ENCODE measurements at places on chromosomes 6 and 20. TPM values are rescaled to one million over a fixed set of nuclear protein-coding genes. Genes with fewer than 3 reads are reported as not detected.

DNA sequence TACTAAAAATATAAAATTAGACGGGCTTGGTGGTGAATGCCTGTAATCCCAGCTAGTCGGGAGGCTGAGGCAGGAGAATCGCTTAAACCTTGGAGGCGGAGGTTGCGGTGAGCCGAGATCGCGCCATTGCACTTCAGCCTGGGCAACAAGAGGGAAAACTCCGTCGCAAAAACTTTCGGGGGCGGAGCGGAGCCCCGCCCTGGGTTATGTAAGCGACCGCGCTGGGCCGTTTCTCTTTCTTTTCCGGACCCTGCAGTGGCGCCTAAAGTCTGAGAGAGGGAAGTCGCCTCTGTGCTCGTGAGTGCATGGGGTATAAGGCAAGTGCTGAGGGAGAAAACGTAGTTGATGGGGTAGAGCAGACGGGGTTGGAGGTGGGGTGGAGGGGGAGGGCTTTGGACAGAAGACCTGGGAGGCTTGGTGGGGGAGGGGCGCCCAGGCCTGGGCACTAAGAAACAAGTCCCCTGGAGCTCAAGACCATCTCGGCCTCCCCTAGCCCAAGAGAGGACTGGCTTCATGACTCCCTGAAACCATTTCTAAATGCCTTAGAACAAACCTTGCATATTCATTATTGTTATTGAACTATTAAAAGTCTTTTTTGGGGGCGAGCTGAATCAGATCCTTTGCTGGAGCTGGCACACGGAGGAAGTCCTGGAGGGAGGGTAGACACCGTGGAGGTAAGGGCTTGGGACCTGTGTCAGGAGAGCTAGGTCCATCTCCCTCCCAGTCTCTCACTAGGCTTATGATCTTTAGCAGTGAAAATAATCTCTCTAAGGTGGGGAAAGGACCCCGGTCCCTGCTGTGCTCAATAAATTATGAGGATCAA, 2.7 kb upstream of the MICA start:
- DNase-seq: peak; percentile 94

DNA sequence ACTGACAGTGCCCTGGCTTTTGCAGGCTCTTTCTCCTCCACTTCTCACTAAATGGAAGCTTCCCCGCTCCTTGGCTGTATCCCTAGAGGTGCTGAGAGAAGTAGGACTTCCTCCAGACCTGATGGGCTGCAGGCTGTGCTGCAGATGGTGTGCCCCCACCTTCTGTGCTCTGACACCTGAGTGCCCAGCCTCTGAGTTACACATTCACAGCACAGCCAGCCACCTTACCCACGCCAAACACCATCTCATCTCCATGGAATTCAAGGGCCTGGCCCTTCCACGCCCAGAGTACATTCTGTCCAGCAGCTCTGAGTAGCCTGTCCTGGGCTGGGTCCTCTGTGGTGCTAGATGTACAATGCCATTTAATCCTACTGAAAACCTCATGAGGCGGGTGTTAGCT, 5.3 kb downstream of the SFTA2 start:
- DNase-seq: no peak

IMPG1 gene
- total RNA-seq: not detected

CST4 gene
- total RNA-seq: not detected

DNA sequence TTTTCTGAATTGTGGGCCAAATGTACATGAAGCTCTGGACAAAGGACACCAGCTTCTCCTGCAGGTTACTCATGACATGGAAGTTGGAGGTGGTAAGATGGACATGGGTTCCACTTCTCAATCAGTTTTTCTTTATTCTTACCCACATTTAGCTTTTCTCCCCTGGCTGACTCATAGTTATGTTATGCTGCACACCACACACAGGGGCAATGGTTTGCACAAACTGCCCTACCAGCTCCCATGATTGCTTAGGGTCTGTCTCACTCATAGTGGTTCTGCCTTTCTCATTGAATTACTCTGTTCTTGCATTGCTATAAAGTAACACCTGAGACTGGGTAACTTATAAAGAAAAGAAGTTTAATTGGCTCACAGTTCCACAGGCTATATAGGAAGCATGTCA, 4.5 kb upstream of the CD109 start:
- no peak for DNase-seq

HLA-DQB1 gene
- total RNA-seq: 13.8 TPM

DNA sequence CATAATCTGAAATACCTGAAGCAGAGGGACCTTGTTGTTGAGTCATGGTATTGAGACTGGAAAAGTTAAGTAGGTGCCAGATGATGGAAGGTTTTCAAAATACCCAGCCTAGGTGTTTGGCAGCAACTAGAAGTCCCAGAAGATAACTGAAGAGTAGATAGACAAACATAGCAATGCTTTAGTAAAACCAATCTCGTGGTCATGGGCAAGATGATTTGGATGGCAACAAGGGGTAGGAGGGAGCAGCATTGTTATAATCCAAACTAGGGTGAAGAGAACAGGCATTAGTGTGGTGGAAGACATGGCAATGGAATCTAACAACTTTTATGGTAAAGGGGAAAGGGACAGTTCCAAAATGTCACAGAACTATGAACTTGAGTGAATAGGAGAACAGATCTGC, 2.3 kb downstream of the FILIP1 start:
- DNase-seq: no peak

- no peak for DNase-seq
Observed at GRCh38 chr6:87738000-87738399, 36.0 kb upstream of the AKIRIN2 start.

- DNase-seq: peak; percentile 46
Observed at GRCh38 chr20:50788045-50788991, 6.5 kb upstream of the BCAS4 start.

DNA sequence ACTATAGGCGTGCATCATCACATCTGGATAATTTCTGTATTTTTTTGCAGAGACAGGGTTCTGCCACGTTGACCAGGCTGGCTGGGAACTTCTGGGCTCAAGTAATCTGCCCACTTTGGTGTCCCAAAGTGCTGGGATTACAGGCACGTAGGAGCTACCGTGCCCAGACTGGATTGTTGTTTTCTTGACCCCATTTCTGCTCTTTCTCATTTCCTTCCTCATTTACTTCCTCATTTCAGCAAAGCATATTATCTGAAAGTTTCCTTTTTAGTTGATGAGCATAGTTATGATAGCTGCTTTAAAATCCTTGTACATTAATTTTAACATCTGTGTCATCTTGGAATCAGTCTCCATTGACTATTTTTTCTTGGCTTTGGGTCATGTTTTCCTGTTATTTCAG, 301.0 kb upstream of the RUNX2 start:
- no peak for DNase-seq

GRCh38 chr6:168851460-168852375, 401.9 kb downstream of the THBS2 start:
- no peak for DNase-seq

- no peak for DNase-seq
Observed at GRCh38 chr6:30164714-30165113, 1.4 kb downstream of the TRIM15 start.

DNA sequence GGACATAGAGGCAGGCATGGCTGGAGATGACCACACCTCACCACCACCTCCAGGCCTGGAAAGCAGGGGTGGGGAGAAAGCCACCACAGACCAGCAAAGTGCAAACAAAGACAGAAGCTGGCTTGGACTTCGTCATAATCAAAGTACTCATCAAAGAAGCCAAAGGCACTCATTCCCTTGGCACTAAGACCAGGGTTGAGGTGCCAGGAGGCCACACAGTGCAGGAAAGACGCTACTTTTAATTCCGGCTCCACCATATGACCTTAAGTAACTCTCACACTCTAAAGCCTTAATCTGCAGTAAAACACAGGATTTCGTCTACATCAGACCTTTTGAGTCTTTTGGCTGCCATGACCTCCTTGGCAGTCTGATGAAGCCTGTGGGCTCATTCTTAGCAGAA, 123.1 kb downstream of the HIVEP2 start:
- DNase-seq: no peak

GRCh38 chr6:145977881-145978280, 13.7 kb upstream of the SHPRH start:
- DNase-seq: no peak

- DNase-seq: no peak
Observed at GRCh38 chr6:157806131-157806855, 16.8 kb upstream of the SNX9 start.

DNA sequence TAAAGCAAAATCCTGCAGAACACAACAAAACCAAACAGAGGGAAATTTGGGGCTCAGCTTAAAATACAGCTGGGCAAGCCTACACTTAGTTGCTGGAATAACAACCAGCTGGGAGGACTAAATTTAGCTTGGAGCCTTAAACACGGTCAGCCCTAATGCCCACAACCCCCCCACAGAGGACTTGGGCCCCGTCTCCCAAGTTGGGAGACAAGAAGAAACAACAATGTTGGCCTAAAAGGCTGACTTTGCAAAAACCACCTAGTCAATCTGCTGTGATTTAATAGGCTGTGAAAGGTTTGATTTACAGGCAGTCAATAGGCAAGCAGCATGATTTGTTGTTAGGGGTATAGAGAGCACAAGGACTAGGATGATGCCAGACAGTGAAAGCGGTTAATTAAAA, 40.3 kb upstream of the ARMC2 start:
- DNase-seq: no peak

DNA sequence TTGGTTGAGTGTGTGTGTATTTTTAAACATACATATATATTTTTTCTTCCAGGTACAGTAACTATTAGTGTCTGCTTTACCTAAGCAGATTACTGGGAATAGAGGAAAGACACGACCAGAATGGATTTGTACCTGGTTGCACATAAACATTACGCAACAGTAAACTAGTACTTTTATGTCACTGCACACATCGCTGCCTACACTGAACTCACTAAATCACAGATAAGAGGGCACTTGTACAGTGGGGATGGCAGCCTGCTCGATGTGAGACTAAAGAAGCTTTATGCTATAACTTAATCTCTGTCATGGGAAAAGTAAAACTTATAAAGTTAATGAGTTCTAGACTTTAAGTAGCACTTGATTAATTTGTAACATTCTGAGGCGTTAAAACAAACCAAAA, 89.5 kb upstream of the SIM1 start:
- no peak for DNase-seq

VARS2 gene
- 17.8 TPM for total RNA-seq

SPACA1 gene
- total RNA-seq: not detected

PERP gene
- total RNA-seq: 14.7 TPM

GRCh38 chr6:97703661-97704060, 420.6 kb upstream of the MMS22L start:
- no peak for DNase-seq

HTR1B gene
- 7.6 TPM for total RNA-seq

BACH2 gene
- total RNA-seq: 3.9 TPM

- peak; percentile 95 for DNase-seq
Observed at GRCh38 chr20:62926229-62927127, at the start of gene DIDO1. DIDO1 (minus strand) TSS chr20:62926505.

GRCh38 chr6:90411292-90411781, 114.7 kb upstream of the BACH2 start:
- no peak for DNase-seq

DNA sequence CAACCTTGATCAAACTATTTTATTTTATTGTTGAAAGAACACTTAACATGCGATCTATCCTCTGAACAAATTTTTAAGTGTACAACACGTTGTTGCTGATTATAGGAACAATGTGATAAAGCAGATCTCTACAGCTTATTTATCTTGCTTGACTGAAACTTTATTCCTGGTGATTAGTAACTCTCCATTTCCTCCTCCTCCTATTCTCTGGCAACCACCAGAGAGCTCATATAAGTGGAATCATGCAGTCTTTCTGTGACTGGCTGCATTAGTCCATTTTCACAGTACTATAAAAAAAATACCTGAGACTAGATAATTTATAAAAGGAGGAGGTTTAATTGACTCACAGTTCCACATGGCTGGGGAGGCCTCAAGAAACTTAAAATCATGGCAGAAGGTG, 218.1 kb downstream of the LRFN2 start:
- no peak for DNase-seq

FAXC gene
- total RNA-seq: 12.9 TPM

DNA sequence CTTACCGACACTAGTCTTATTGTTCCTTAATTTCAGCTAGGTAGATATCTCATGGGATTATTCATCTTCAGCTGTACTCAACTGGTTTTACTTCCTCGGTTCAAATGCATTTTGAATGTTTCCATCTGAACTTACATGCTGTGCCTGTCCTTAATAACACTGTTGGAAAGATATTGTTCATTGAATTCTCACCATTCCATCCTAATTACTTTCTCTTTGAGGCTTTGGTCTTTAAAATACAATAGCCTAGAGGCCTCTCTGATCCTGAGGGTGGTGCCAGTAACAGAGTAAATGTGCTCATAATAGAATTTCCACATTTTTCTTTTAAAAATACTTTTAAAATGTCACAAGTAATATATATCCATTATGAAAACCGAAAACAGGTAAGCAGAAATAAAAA, 54.0 kb downstream of the IL20RA start:
- no peak for DNase-seq

ADTRP gene
- 1.2 TPM for total RNA-seq

DNA sequence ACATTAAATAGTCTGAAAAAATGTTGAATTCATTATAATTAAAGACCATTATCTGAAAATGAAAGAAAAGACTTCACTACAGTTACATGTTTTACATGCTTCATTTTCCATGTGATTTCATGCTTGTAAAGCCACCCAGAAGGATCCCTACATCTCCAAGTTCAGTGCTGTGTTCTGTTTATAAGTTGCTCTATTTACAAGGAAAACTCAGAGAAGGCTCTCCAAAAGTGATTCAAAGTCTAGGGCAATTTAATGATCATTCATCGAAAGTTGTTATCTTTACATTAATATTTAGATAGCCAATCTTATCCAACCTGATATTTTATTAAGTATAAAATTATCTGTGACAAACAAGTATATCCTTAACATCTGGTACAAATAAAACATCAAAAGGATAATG, 494.9 kb upstream of the RNF217 start:
- DNase-seq: no peak

DNA sequence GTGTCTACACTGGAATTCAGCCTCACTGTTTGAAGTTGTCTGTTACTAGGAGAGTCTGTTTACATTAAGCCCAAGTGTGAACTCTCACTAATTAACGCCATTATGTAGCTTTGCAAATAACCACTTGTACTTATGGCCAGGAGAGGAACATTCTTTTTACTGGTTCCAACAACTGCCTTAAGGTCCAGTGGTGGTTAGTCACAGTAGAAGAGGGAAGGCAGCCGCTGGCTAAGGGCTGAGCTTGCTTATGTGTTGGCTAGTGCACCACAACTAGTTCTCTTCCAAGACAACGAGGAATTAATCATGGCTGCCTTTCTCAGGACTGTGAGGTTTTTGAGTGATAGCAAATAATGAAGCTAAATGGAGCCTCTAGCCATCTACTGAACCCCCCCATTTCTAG, 14.9 kb upstream of the SLC22A23 start:
- no peak for DNase-seq
